ENCODE measurements at places on chromosomes 7 and 10. TPM values are rescaled to one million over a fixed set of nuclear protein-coding genes. Genes with fewer than 3 reads are reported as not detected.

UNC5B gene
- total RNA-seq, result 0.08 TPM

FBXL13 gene
- 0.44 TPM for total RNA-seq

ACSM6 gene
- total RNA-seq, result not detected

EN2 gene
- total RNA-seq, result not detected

OPN1SW gene
- not detected for total RNA-seq

ACBD7 gene
- total RNA-seq, result not detected
